ENCODE measurements at places on chromosomes 4 and X.

GRCh38 chr4:69843301-69843700 lies 16.6 kb downstream of the SULT1E1 start:
- DNase-seq: no peak

GRCh38 chr4:166501941-166502382 lies 628.9 kb downstream of the TLL1 start:
- DNase-seq: no peak

GRCh38 chr4:188177997-188178675 lies 38.9 kb downstream of the TRIML1 start:
- no peak for DNase-seq

GRCh38 chr4:143692241-143692640 lies 8.2 kb downstream of the FREM3 start:
- no peak for DNase-seq

DNA sequence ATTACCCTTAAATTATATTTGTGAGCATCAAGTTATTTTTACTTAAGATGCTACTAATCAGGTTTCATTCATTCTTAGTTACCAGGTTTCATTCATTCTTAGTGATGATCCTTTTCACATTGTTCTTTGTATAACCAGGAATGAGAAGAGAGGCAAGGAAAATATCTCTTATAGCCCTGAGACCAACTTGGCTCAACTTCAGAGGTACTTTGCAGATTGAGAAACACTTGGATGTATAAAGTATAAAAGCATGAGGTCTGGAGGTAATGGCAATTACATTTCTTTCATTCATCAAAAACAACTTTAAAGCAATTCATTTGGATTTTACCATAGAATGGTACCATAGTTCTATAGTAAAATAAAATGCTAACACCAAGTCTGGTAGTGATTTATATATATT lies 231.0 kb downstream of the PRDM5 start:
- DNase-seq: no peak
